GM04504 (cell line): ENCODE measurements at places on chromosomes 7 and 10.

GRCh38 chr10:63414481-63415260, 51.1 kb downstream of the JMJD1C start:
- no peak for DNase-seq

GRCh38 chr10:74586088-74586585, 240.3 kb upstream of the KAT6B start:
- no peak for DNase-seq

- DNase-seq, result no peak
These were observed 266.4 kb downstream of the PTPRN2 start for GRCh38 chr7:158321056-158321700.

GRCh38 chr7:11480143-11480542, 351.9 kb downstream of the THSD7A start:
- DNase-seq, result no peak

DNA sequence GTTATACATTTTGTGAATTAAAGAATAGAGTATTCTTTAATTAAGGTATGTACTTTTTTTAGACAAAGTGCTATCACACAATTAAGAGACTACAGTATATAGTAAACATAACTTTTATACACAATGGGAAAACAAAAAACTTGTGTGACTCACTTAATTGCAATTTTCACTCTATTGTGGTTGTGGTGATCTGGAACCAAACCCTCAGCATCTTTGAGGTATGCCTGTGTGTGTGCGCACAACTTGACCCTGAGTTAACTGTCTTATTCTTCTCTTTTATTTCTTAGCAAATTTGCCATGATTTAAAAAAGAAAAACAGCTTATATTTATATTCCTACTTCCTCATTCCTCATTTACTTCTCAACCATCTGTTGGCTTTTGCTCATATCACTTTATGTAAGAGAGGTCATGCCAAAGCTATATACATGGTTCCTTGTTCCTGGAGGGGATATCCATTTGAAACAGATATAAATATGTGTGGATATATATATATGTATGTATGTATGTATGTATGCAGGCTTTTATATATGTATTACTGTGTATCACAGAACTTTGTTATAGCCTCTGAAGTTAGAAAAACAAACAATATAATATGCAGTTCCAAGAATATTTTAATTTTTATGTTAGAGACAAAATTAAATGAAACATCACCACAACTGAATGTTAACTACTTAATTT, 259.5 kb upstream of the HGF start:
- no peak for DNase-seq

- DNase-seq, result no peak
These were observed 19.3 kb downstream of the CDCA7L start for GRCh38 chr7:21926448-21926847.

DNA sequence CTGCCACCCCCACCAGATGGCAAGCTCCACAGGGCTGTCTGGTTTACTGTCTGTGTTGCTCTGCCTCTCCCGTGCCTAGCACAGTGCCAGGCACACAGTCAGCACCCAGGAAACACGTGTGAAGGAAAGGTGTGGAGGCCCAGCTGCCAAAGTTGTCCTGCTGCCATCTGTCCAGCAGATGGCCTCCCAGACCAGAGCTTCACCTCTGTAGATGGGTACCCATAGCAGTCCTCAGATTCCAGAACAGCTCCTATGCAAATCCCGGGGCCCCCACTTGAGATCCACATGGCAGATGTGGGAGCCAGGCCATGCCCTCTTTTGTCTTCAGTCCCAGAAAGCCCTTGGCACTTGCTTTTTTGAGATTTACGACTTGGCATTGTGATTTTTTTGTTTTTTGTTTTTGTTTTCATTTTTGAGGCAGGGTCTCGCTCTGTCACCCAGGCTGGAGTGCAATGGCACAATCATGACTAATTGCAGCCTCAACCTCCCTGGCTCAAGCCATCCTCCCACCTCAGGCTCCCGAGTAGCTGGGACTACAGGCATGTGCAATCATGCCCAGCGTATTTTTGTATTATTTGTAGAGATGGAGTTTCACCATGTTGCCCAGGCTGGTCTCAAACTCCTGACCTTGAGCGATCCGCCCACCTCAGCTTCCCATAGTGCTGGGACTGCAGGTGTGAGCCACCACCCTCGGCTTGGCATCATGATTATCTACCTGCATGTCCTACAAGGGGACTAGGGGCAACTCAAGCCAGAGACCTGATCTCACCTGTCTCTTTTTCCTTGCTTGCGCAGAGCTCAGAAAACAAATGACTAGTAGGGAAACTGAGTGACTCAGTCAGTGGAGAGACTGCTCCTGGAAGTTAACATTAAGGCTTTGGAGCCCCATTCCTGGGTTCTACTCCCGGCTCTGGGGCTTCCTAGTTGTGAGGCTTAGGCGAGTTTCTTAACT, 16.9 kb upstream of the PALD1 start:
- DNase-seq, result no peak

DNA sequence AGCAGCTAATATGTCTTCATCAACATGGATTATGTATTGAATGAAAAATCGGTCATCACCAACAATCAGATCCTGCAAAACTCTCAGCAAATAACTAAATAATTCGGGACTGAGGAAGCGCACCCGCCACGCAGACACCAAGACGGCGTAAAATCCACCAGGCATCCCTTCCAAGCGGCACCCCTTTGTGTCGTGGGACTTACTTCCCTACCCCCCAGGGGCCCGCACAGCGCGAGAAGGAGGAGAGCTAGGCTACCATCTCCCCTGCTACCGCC, 721 bp downstream of the ARL3 start:
- DNase-seq, result no peak

DNA sequence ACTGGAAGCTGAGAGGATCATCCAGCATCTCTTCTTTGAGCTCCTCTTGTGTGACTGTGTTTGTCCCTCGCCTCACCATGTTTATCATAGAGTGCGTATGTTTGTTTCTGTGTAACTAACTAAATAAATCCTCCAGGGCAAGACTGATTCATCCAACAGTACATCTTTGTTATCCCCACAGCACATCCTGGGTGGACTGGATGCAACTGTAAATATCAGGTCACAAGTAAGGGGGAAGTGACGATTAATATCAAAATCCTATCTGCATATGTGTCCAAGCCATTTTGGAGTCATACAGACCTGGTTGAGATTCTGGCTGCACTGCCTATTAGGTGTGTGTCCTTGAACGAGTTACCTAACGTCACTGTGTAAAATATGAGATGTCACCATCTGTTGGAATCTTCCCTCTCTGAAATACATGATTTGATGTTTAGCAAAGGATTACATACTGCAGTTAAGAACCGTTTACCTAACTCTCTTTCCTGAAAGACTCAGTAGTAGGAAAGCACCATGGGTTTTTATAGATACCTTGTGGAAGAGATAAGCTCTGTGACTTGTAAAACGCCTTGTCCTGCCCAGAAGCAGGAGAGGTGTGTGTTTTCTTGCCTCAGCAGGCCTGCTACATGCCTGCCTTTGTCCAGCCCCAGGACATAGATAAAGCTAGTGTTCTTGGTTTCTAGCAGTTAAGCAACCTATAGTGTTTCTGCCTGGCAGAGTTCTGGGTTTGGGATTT, 25.8 kb downstream of the WBP1L start:
- no peak for DNase-seq

GRCh38 chr10:89540420-89540949, 5.1 kb upstream of the SLC16A12 start:
- DNase-seq, result no peak

GRCh38 chr7:54179321-54180029, 362.7 kb upstream of the VSTM2A start:
- no peak for DNase-seq

- no peak for DNase-seq
These were observed 147.3 kb downstream of the NRCAM start for GRCh38 chr7:108308903-108309302.

DNA sequence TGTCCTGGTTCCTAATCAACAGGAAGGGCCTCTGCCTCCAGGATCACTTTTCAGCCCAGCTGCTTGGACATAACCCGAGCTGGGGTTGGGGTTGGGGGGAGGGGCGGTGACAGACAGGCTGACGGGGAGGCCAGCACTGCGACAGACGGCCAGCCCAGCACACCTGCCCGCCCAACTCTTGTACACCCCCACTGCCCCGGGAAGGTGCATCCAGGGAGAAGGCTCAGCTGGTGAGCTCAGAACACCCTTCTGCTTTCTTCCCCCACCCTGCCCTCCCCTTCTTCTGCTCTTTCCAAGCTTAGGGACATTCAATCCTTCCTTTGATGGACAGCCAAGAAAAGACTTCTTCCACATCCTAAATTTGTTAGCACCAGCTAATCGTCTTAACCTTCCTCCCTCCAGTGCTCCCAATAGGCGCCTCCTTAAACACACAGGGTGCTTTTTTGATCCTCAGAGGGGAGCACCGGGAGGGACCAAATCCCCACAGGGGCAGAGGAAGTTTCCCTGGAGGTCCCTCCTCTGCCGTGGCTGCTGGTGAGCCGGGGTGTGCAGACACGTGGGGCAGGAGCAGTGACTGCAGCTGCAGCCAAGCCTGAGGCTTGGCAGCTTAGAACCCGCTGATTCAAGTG, 44.7 kb downstream of the COL13A1 start:
- no peak for DNase-seq

- no peak for DNase-seq
These were observed 146.3 kb downstream of the NXPH1 start for GRCh38 chr7:8579661-8580194.

GRCh38 chr10:48457949-48458661, 146.8 kb downstream of the ARHGAP22 start:
- no peak for DNase-seq

DNA sequence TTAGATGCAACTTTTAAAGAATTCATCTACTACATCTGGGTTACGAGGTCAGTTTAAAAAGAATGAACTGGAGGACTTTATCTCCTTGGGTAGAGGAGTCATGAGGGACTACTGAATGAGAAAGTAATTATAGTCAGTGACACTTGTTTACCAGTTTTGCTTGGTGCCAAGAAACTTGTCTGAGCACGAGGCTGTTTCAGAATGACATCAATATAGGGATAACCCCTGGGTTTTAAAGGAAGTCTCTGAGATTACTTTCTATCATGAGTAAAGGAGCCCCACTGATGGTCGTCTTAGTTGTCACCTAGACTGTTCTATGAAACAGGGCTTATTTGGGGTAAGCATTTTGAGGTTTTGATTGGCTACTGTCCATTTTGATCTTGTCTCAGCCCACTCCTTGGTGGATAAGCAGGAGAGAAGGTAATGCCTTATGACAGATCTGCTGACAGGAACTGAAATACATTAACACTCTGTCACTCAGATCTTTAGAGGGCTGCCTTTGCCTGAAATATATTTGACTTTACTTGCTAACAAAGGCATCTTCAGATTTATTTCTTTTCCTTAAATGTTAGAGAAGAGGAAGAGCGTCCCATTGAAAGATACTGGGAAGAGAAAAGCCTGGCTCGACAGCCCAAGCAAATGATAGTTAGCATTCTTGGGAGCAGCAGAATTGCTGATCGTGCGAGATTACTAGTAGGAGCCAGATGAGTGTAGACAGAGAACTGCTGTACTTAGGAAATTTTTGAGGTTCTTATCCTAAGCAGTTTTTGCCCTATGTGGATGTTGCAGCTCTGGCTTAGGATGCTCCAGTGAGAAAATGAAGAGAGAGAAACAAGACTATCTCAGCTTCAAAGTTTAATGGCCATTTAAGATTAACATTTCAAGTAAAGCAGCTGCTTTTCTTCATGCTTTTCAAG, 299.2 kb upstream of the LRGUK start:
- no peak for DNase-seq

- DNase-seq, result no peak
These were observed 411.6 kb downstream of the NEBL start for GRCh38 chr10:20485554-20485953.

- DNase-seq, result no peak
These were observed 6.0 kb downstream of the FAM131B start for GRCh38 chr7:143356414-143357050.

DNA sequence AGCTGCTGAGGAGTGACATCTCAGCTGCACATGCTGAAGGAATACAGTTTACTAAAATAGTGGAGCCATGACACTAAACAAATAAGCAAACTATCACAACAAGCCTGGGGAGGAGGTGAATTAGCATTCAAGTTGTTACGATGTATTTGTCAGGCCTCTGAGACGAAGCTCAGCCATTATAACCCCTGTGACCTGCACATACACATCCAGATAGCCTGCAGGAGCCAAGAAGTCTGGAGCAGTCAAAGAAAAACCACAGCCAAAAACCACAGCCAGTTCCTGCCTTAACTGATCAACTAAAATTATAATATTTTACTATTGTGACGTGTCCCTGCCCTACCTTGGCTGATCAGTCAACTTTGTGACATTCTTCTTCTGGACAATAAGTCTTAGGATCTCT, 68.6 kb downstream of the NSUN6 start:
- no peak for DNase-seq

GRCh38 chr10:80324086-80324485, 32.5 kb downstream of the DYDC1 start:
- peak; percentile 6 for DNase-seq

DNA sequence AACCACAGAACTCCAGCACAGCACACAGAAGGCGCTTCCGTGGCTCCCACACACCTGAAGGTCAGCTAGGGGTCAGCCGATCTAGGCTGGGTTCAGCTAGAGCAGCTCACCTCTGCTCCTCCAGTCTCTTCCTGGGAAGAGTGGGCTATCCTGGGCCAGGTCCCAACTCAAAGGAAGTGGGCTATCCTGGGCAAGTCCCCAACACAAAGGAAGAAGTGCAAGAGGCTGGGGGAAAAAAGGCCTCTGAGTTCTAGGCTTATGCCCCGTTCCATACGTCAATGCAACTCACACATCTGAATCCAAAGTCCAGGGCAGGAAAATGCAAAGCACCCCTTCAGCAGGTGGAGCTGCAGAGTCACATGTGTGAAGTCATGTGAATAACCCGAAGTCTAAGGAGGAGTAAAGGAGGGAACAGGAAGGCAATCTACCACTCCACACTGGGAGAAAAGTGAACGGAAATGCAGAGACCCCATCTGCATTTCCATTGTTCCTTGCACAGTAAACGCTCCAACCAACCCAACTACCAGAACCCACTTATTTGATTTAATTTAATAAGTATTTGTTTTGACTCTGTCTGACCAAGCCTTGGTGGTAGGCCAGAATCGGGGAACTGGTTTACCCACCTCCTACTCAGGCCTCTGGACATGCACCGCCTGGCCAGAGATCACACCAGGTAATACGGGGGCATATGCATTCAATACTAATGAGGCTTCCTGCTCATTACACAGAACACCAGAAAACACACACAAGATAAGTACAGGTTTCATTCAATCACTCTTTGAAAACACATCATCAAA, 95.5 kb upstream of the RNF32 start:
- no peak for DNase-seq

GRCh38 chr10:72685264-72685921, 6.5 kb upstream of the MCU start:
- DNase-seq, result no peak

DNA sequence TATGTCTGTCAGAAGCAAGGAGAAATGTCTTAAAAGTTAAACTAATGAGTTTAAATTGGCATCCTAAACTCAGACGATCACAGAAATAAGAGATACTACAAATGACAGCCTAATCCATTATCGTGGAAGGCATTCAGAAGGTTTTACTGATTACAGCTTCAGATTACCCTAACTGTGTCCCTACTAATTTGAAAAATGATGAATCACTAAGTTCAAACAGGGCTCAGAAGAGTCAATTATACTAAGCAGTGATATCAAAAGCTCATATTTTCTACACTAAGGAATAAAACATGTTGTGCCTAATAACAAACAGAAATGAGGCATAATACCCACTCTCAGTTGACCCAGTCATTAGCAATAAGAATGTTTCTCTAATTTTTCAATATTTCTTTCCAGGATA, 152.0 kb upstream of the NRBF2 start:
- no peak for DNase-seq
